ENCODE measurements at places on chromosomes 2 and 18. TPM values are rescaled to one million over a fixed set of nuclear protein-coding genes. Genes with fewer than 3 reads are reported as not detected.

DNA sequence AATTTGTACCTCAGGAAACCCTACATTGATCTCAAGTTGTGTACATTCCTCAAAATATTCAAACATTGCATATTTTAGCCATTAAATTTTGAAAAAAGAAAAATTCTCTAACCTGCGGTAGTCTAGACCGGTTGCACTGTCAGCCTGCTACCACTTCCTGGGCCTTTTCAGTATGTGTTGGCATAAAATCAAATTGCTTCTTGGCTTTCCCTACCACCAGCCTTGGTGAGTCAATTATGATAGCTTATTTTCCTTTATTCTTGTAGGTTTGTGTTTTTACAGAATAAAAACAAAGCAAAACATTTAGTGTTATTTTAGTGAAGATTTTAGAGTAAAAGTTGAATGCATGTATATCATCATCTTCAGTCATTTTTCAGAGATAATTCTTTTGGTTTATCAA lies 61.2 kb downstream of the FAM171B start:
- DNase-seq: no peak

DNA sequence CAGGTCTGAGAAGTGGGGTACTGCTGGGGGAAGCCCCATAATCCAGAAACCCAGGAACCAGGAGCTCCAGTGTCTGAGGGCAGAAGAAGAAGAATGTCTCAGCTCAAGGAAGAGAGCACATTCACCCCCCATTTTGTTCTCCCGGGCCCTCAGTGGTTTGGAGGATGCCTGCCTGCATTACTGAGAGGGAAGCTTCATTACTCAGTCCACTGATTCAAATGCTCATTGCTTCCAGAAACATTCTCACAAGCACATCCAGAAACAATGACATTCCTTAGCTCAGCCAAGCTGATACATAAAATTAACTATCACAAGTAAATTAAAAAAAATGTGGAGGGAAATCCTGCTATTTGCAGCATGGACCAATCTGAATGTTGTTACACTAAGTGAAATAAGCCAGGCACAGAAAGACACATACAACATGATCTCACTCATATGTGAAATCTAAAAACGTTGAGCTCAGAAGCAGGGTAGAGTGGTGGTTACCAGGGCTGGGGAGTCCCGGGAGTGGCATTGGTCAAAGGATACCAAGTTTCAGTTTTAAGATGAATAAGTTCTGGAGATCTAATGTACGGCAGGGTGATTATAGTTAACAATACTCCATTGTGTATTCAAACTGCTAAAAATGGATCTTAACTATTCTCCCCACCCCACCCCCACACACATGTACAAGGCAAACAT lies 459.3 kb downstream of the GALR1 start:
- no peak for DNase-seq

- DNase-seq: no peak
Measured at GRCh38 chr2:128512379-128513115, 193.9 kb upstream of the HS6ST1 start.

GRCh38 chr2:223032187-223033142 lies 19.5 kb upstream of the KCNE4 start:
- no peak for DNase-seq

- no peak for DNase-seq
Measured at GRCh38 chr2:219789476-219789875, 162.0 kb downstream of the SLC4A3 start.

DNA sequence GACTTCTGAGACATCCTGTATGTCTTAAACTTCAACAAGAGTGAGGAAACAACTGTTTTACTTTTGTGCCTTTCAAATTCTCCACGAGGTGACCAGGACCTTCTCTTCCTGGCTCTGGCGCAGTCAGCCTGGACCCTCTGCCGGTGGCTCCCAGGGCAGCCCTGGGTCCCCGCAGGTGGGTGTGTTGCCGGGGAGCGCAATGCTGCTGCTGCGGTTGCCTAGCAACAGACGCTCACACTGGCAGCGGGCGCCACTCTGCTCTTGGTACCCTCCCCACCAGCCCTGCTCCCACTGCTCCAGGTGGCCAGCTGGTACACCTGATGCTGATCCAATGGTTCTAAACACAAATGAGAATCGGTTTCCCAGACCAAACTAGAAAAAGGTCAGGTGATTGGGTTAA lies 58.7 kb downstream of the GNAL start:
- DNase-seq: no peak

DNA sequence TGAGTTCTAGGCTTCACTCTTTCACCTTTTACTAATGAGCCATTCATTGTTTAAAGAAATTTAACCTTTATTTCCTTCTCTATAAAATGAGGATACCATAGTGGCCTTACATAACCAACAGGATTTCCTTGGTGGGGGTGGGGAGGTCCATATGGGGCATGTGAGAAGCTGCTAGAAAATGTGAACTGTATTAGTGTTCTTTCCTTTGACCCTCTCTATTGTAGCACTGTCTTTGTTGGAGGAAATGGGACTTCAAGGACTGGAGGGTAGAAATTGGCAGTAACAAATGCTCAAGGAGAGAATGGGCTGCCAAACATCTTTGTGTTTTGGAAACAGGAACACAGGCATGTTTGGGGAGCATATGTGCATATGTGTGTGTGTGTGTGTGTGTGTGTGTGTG lies 468.7 kb upstream of the ZEB2 start:
- no peak for DNase-seq

DNA sequence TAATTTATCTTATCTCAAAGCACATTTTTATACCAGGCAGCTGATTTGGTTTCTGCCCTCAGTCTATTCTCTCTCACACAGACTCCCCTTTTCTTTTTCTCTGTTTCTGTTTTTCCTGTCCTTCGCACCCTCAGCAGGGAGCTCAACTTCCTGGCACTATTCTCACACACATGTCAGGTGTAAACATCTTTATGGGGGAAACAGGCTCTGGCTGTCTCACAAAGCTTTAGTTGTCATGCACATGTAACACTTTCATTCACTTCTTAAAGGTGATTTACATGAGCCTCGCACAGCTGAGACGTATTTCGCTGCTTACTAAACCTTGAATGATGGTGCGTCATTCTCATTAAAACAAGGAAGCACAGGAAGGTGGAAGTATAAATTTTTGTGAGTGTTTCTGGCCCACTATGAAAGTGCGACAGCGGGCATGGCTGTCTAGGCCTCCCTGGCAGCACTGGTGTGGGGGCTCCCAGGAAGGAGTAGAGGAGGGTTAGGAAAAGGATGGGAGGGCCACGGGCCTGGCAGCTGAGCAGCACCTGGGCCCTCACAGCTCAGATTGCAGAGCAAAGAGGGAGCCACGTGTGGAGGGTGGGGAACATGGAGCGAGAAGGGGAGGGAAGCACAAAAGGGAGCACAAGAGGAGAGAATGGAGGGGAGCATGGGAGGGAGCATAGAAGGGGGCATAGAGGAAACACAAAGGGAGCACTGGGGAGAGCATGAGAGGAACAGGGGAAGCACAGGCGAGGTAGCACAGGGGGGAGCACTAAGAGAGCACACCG lies 46.2 kb upstream of the SNTG2 start:
- no peak for DNase-seq

DNA sequence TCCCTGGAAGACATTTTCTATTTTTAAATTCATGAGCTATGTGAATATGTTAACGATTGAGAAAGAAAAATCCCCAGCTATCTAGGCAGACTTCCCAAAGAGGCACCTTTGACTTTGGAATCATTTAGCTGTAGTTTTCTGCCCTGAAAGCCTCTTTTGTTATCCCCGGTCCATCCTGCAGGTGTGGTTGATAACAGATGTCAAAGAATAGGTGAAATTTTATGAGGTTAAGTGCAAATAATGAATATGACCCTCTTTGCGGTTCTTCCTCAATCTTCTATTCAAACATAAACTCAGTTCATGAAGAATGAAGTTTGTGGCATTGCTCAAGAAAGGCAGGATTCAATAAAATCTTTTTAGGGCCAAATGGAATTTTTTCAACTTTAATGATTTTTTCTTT lies 51.6 kb upstream of the ATP8B1 start:
- no peak for DNase-seq

DNA sequence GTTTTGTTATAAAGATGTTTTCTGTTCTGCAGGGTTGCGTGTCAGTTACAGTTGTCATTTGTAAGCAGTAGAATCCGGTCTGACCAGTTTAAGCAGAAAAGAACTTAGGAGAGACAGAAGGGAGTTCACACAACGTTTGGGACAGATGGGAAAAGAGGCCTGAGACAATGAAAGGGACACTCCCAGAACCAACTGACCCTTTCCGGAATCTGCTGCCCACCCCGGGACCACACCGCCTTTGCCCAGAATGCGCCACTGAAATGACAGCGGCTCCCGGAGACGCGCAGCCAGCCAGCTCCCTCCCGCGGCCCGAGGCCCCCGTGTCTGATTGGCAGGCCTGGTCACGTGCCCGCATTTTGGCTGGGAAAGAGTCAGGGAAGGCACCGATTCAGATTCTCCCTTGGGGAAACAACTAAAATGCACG lies 244.6 kb downstream of the BCL2 start:
- peak; percentile 37 for DNase-seq

- no peak for DNase-seq
Measured at GRCh38 chr18:69885841-69886531, 61.7 kb downstream of the CD226 start.

DNA sequence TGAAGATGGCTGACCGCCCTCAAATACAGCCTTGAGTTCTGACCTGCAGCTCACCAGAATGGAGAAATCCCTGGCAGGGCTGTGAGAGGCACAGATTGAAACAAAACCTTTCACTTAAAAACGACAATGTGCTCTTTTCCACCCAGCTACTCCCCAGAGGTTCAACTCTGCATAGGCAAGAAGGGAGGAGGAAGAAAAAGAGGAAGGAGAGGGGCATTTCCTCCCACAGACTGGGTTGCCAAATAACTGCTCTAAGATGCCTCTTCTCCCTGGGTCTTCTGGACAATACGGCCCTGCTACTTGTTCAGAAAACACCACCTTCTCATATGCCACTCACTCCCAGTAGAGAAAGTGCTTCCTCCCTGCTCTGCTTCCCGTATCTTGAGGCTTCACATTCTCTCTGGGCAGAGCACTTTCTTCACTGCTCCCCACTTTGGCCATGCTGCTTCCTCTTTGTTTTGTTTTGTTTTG lies 136.4 kb upstream of the SLC1A4 start:
- DNase-seq: no peak

DNA sequence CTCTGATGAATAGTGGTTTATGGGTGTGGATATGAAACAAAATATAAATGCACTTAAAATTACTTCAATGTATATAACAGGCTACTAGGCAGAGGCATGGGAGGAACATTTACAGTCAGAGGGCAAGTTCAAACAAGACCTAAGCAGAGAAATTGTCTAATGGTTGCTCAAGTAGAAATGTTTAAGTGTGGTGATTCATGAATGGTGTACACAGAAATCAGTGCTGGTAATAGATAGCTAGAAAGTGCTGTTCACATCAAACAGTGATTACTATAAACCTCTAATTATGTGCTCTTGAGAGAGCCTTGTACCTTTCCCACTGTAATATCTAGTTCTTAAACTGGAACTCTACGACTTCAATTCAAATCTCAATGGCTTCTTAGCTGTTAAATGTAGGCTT lies 485.1 kb downstream of the NRXN1 start:
- no peak for DNase-seq

DNA sequence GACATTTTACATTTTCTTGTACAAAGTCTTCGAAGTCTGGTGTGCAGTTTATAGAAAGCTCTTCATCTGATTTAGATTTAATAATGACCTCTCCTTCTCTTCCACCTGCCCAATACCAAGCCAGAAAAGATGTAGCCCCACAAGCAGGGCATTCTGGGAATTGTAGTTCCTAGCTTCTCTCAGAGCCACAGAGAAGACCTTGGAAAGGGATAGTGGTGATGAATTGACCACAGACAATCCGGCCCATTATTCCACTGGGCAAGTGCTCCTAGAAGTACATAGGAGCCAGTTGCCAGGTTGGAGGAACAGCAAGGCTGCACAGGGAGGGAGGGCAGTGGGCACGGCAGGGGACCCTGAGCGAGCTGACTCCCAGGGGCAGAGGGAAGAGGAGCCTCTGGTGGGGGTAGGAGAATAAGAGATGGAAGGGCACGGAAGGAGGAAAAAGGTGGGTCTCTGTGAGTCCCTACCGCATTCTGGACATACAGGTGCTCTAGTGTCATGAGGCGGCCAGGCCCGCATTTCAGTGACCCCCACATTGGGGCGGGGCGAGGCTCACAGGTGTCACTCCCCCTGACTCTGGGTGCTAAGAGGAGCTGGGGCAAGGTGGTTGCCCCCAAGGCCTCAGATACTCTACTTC lies 152.5 kb upstream of the HAAO start:
- no peak for DNase-seq

DNA sequence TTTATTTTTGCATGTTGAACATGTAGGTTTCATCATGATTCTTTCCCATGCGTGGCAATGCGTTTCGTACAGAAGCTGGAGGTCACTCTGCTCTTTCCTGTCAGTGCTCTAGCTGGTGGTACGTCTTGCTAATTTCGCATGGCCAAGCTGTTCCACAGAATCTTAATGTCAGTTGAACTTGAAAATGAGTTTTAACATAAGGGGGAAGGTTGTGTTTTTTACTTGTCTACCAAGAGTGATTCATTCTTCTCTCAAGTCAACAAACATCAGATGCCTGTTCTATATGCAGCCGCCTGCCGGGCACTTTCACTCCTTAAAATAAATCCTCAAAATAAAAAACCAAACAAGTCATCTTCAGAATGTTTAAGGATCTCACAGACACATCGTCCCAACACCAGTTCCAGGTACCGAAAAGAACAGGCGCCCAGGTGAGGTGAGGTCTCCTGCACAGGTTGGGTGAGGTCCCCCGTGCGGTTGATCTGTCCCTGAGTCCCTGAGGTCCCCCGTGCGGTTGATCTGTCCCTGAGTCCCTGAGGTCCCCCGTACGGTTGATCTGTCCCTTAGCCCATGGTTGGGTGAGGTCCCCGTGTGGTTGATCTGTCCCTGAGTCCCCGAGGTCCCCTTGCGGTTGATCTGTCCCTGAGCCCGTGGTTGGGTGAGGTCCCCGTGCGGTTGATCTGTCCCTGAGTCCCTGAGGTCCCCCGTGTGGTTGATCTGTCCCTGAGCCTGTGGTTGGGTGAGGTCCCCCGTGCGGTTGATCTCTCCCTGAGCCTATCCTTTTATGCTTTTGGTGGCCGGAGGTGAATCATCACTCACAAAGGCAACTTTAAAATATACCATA lies 57.0 kb upstream of the KCNG2 start:
- no peak for DNase-seq

GRCh38 chr2:32357318-32358110 lies 691 bp downstream of the BIRC6 start:
- DNase-seq: no peak

PSMA8 gene
- 0.56 TPM for total RNA-seq

BIN1 gene
- total RNA-seq: 109 TPM

HOXD4 gene
- not detected for total RNA-seq

ZBTB14 gene
- 26.4 TPM for total RNA-seq

PCARE gene
- not detected for total RNA-seq

CD302 gene
- 30.5 TPM for total RNA-seq

DNER gene
- total RNA-seq: not detected

NR4A2 gene
- total RNA-seq: 252 TPM

ALK gene
- not detected for total RNA-seq

DUSP19 gene
- total RNA-seq: 3.0 TPM

All from naive thymus-derived CD4-positive, alpha-beta T cell (primary cell).